ENCODE measurements at places on chromosomes 1 and 21.

DNA sequence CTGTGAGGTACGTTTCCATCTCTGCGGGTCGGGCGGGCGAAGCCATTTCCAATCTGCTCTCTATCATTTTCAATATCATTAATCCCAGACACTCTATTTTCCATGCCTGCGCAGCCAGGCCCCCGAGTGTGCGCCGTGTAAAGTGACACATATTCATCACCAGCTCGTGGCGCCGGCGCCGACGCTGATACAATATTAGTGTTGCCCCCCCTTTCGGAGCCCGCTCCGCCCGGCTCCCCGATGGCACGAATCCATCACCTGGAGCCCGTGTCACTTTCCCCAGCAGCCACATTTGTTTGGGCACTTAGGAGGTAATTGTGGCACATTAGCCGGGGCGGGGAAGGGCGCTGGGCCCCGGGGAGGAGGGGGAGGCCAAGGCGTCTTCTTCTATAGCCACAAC, 33.7 kb upstream of the DMBX1 start:
- no peak for DNase-seq

DNA sequence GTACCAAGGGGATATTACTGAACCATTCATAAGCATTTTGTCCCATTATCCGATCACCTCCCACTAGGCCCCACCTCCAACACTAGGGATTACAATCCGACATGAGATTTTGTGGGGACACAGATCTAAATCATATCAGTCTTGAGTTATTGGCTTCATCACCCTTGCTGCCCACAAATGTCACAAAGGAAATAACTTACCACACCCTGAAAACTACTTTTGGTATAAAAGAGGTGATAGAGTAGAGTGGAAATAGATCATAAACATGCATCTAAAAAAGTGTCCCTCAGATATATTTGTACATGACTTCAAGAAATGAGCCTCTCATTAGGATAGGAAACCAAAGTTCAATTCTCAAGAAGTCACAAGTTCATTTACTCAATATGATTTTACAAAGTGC, 22.6 kb upstream of the FCRL3 start:
- no peak for DNase-seq

DNA sequence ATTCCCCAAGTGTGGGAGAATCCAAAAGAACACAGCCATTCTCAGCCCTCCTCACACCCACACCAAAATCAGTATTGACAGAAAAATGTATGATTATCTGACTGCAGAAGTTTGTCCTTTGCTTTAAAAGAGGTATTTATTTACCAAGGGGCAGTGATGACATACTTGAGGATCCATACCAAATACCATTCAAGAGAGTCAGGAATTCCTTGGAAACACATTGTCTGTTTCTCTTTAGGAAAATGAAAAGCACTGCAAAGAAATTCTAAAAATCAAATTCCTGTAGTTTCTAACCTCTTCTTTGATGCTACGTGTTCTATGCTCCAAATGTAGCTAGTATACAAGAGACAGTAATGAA, 509.6 kb upstream of the CXADR start:
- DNase-seq: peak; percentile 80

DNA sequence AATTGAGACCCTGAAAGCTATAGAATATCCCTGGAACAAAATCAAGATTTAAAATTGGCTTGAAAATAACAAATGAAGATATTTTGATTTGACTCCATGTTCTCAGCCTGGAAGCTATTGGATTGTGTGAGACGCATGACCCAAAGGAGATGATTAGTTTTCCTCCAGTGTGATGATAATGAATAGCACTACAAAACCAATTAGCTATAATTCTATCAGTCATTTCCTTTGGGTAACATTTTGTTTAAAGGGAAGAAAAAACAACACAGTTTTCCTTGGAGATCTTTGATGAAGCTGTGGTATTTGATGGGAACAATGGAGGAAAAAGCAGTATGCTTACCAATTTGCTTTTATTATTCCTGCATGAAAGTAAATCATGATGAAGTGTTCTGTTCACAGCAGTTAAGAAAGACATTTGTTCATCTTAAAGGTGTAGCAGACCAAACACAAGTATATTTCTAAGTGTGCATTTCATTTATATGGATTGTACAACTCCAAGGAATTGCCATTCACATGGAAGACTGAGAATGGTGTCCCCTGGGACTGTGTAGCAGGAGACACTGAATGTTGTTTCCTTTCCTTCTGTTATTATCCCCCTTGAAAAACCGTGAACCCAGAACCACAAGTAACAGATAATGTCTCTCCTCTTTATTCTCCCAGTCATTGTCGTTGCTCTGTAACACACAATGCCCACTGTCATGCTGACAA, 111.4 kb downstream of the CACHD1 start:
- no peak for DNase-seq

DNA sequence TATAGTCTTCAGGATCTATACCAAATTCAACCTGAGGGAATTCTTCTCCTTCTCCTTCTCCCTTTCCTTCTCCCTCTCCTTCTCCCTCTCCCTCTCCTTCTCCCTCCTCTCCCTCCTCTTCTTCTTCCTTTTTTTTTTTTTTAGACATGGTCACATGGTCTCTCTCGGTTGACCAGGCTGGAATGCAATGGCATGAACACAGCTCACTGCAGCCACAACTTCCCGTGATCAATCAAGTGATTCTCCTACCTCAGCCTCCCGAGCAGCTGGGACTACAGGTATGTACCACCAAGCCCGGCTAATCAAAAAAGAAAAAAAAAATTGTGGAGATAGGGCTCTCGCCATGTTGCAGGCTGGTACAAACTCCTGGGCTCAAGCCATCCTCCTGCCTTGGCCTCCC, 51.5 kb downstream of the DNAI4 start:
- no peak for DNase-seq

GRCh38 chr1:228181645-228182034, 16.0 kb downstream of the IBA57 start:
- DNase-seq: no peak

DNA sequence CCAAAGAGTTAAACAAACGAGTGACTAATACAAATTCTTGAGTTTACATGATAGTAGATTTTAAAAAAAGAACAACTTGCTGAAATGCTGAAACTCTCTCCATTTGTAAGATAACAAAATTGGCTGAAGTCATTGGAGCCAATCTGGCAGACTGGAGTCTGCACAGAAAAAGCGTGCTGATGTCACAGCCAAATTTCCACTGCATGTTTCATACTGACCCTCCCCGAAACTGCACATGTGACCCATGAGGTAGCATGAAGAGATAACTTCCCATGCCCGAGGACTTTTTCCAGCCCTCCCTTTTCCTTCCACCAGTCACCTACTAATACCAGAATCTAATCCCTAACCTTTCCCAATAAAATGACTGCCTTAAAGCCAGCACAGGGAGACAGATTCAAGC, 1.2 kb upstream of the LELP1 start:
- DNase-seq: no peak

- DNase-seq: no peak
These were observed 29.4 kb upstream of the UMODL1 start for GRCh38 chr21:42041711-42042110.

GRCh38 chr1:179883040-179883744, 1.1 kb downstream of the TOR1AIP1 start:
- no peak for DNase-seq

DNA sequence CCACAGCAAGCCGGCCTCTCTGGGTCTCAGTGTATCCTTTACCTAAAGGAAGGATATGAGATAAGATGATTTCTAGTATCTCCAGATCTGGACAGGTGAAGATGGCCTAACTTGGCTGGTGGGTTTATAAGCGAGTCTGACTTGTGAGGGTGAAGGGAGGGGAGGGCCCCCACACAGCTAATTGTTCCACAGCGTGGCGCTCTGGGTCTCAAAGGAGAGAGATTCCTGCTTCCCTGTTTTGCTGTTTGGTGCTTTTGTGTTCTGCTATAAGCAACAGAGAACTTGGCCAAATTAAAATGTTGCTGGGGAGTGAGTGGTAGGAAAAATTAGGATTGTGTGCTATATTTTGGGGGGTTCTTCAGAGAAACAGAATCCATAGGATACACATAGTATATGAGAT, 28.9 kb upstream of the NLRP3 start:
- no peak for DNase-seq

DNA sequence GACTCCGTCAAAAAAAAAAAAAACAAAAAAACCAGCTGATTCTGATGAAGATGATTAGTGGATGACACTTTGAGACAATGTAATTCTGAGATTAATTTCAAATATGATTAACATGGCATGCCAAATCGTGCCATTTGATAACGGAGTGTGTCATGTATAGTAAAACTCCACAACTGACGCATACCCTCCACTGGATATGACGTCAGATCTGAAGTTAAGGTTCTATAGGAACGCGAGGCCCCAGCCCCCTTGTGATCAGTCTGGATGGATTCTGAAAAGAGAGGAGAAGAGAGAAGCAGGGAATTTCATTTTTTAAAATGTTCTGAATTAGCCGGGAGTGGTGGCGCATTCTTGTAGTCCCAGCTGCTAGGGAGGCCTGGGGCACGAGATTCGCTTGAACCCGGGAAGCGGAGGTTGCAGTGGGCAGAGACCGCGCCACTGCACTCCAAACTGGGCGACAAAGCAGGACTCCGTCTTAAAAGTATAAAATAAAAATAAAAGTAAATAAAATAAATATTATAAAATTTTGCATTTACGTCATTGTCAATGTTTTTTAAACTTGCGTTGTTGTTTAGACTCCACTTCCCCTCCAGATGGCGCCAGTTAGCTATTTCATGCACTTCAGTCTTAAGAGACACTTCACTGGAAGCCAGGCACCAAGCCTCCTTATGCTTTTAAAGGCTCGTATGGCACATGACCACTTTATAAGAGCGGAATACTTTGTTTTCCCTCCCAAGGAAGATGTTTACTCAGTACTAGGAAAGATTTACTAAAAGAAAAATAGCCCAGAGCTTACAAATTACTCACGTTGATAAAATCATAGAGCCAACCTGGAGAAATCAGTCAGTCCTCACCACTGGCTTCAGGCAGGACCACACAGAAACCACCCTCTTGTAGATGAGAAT, 65.5 kb downstream of the UBE2U start:
- DNase-seq: peak; percentile 33

DNA sequence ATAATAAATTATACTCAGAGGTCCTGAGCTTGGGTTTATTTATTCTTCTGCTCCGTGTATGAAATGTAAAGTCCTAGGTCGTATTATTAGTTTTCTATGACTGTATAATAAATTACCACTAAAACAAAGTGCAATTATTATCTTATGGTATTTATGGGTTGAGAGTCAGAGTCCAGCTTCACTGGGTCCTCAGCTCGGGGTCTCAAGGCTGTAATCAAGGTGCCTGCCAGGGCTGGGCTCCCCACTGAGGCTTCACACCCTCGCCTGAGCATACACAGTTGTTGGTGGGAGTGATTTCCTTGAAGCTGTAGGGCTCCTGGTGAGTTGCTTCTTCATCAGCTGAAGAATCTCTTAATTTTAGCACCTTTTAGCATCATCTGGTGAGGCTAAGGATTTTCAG, 15.2 kb downstream of the UBASH3A start:
- no peak for DNase-seq

- no peak for DNase-seq
These were observed 16.2 kb upstream of the LRP8 start for GRCh38 chr1:53343831-53344668.

- no peak for DNase-seq
These were observed 69.8 kb upstream of the SCAF4 start for GRCh38 chr21:31801551-31802219.

- DNase-seq: no peak
These were observed 196.9 kb upstream of the C8B start for GRCh38 chr1:57162607-57163261.

DNA sequence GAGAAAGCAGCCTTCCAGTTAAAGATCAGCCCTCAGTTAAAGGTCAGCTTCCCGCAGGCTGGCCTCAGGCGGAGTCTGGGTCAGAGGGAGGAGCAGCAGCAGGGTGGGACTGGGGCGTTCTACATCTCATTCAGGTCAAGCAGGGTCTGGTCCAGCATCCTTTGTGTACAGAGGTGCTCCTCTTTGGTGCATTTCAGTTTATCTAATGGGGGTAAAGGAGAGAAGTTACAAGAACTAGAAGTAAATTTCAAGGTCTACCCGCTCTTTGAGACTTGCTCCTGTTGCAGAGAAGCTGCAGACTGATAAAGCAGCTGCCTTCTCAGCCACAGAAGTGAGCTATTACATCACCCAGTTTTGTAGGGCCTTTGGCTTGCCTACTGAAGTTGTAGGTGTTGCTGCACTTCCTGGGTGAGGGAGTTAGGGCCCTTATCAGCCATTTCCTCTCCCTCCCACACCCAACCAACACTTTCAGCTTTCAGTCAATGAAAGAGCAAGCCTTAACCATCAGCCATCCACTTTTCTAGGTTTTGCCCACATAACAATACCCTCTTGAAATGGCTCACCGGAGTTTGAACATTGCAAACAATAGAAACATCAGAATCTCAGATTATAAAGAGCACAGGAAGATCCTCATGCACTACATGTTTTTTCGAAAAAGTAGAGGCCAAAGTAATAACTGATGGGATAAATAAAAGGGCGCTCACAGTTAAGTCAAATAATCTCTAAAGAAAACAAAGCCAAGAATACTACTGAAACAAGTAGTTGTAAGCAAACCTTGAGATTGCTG, 2.8 kb upstream of the NUP210L start:
- DNase-seq: no peak

- DNase-seq: no peak
These were observed 157.7 kb downstream of the HHIPL2 start for GRCh38 chr1:222390181-222390580.

DNA sequence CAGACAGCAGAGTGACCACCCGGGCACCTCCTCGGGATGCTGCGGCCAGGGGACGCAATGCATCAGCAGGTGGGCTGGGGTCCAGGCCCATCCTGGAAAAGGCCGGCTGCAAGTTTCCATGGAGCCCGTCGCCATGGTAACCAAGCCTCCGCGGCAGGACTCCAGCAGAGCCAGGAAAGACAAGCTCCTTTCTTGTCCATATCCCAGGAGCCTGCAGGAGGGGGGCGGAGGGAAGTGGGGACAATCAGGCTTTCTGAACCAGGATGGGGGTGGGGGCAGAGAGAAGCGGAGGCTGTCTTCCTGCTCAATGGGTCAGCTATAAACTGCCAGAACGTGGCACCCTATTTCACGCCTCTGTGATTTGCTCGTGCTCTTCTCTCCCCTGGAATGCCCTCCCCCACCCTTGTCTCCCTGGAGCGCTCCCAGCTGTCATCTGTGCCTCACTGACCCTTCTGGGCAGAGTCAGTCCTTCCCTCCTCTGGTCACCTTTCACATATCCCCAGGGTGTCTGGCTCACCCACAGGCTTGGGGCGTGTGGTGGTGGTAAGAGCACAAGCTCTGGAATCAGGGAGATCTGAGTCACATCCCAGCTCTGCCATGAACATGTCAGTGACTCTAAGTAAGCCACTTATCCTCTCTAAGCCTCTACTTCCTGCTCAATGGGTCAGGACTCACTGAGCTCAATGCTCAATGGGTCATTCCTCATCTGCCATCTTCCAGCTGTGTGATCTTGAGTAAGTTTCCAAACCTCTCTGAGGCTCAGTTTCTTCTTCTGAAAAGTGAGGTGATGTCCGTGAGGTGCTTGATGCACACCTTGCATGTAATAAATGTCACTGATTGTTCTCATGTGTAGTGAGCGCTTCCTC, 58.9 kb upstream of the LAPTM5 start:
- DNase-seq: peak; percentile 77
